ENCODE measurements at places on chromosomes 5 and 9.

DNA sequence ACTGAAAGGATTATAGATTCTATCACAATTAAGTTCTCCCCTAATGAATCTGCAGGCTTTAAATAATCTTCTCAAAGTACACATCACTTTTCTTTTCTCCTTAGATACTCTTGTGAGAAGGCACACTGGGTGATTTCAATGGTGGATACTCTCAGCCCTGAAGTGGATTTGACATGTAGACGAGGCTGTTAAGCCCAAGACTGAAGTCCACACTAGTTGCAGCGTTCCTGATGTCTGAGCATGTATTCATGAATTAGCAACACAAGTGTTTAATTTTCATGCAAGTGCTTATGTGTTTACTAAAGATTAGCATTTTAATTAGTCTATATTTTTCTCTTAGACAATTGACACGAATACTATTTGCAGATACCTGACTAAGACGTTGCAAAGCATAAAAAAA lies 218.9 kb downstream of the TMEM161B start:
- no peak for DNase-seq

DNA sequence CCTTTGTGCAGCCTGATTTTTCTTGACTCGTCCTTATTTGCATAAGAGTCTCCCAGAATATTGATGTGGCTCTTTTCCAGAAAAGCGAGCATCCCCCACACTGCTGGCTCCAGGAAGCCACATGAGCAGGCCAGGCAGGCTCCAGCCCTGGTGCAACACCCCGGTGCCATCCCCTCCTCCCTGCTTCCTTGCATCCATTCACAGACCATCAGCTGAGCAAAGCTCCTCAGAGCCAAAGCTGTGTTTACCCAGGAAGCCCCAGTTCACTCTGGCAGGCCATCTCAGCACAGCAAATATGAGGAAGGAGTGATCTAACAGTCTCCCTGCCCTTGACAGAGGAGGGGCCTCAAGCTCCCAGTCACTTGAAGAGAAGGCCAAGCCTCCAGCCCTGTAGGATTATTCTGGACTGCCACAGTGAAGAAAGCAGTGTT lies 34.4 kb downstream of the INSYN2B start:
- DNase-seq = peak; percentile 72

DNA sequence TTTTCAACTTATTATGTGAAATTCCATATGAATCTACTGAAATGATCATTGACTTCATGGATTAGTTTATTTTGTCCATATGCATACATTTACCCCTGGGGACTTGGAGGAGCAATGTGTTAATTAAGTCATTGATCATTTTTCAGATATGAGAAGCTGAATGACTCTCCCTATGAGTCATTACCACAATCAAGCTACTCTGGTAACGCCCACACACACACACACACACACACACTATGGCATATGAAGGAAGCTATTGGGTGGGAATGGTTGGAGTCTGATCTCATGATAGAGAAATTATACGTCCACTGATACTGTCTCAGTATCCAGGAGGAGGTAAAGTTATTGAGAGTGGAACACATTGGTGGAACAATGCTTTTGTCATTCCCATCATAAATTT lies 528.9 kb downstream of the AGTPBP1 start:
- DNase-seq = peak; percentile 60

DNA sequence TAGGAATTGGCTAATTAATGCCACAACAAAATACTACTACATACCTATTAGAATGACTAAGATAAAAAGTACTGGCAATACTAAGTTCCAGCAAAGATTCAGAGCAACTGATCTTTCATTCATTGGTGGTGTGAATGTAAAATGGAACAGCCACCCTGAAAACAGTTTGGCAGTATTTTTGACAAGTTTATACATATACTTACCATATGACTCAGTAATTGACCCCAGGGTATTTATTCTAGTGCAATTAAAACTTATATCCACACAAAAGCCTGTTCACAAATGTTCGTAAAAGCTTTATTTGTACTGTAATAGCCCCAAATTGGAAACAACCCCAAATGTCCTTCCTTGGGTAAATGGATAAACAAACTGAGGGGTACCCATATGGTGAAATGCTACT lies 270.8 kb upstream of the ACTBL2 start:
- DNase-seq = no peak

- DNase-seq = no peak
Observed at GRCh38 chr9:108708448-108708847, 147.3 kb downstream of the ACTL7B start.

- DNase-seq = no peak
Observed at GRCh38 chr5:103345461-103345860, 86.9 kb downstream of the MACIR start.

DNA sequence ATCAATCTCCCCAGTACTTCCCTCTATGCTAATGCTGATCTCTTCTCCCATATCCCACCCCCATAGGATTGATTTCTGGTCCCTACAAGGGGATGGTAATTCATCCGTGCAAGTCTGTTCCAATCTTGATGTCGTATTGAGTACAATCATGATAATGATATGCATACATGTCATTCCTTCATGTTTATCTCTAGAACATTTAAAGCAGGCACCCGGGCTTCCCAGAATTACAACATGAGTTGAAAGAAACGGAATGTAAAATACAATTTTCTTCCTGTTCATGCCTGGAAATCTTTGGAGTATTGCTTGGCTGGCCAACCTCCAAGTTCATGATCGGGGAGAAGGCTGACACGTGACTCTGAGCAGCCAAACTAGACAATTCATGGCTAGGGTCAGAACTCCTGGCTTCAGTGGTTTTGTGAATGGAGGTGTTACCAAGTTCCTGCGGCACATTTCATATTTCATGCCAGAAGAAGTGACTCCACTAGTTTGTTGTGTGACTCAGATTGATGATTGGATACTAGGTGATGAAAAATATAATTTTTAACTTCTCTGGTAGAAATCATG lies 66.6 kb downstream of the C9orf152 start:
- DNase-seq = peak; percentile 95

- DNase-seq = no peak
Observed at GRCh38 chr9:124006448-124007361, 4.9 kb upstream of the LHX2 start.

- DNase-seq = no peak
Observed at GRCh38 chr5:140004174-140004573, 38.9 kb downstream of the NRG2 start.

DNA sequence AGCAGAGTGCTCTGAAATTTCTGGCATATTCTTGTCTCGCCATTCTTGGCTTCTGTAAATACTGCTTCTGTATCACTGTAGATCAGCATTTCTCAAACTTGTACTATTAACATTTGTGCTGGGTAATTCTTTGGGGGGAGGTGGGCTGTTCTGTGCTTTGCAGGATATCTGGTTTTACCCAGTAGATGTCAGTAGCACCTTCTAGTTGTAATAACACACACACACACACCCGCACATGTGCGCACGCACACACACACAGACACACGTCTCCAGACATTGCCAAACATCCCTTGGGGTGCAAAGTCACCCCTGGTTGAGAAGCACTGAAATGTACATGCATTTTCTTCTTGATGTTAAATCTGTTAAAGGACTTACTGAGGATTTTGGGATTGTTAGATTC lies 304.1 kb downstream of the MAT2B start:
- DNase-seq = no peak

DNA sequence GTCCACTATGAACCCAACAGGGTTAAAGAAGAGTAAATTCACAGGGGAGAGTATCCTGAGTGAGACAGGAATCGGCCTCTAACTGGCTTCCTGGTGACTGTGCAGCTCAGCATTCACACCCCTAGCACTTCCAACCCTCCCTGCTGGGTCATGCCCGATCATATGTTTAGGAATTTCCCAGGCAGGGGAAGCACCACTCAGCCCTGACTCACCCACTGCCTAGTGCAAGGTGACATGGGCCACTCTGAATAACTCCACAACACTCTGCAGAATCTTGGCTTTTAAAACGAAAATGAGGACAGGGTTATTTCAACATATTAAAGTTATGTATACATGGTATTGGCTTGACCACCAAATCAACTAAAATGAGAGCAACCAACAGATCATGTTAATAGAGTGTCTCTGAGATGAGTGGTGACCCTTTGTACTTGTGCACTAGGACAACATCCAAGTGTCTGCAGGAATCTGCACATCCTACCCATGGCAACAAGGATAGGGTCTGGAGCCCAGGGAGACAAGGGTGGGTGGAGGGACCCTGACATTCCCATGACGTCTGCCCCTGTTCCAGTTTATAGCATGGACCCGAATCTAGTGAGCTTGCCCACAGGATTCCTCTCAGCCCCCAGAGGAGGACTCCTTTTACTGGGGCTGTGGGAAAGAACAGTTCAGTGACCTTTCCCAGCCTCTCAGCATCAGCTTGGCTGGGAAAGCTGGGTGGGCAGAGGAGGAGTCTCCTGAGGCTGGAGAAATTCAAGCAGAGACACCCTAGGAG lies 485.8 kb downstream of the SEMA5A start:
- DNase-seq = peak; percentile 96

DNA sequence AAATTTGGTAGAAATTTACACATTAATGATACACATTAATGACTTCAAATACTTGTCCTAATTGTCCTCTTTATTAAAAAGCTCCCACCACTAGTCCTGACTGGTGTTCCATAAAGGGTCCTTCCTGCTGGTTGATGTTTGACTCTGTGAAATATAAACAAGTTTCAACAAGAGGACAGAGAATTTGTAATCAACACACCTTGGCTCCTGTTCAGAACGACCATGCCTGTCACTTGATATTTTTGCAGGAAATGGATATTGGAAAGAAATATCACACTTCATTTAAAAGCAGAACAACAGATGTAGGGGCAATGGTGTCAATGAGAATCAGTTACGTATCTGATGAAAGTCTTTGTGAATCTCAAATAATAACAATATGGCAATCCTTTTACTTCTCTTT lies 211.7 kb downstream of the ENC1 start:
- DNase-seq = no peak

GRCh38 chr5:120091376-120091948 lies 372.6 kb upstream of the PRR16 start:
- DNase-seq = no peak

DNA sequence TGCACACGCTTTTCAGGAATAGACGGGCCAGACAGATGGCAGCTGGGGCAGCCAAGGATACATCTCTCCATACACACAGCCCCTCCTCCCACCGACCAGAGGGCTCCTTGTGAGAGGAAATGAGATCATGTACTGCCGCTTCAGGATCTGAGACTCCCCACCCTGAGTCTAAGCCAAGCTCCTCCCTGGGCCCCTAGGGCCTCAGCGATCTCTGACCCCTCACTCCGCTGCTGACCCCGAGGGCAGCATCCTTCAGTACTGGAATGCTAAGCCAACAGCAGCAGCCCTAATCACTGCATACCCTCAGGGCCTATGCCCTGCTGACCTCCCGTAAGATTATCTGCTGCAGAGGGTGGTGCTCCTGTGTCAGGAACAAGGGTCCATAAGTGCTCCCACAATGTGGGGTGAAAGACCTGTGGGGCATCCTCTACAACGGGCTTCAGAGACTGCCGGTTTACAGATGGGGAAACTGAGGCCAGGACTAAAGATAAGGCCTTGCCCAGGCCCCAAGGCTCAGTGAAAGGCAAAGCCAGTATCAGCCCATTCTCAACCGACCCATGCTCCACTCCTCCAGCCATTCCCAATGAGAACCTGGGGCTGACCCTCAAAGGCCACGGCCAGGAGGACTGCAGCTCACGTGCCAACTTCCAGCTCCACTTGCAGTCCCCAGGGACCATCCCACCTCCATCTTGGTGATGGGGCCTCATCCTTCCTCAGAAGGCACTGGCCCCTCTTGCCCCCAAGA lies 37.5 kb downstream of the BICD2 start:
- peak; percentile 34 for DNase-seq

- DNase-seq = no peak
Observed at GRCh38 chr5:57986761-57987341, 473.0 kb downstream of the PLK2 start.

GRCh38 chr5:169956756-169957155 lies 23.5 kb downstream of the INSYN2B start:
- DNase-seq = no peak

- peak; percentile 38 for DNase-seq
Observed at GRCh38 chr9:73441890-73442818, 290.5 kb downstream of the ANXA1 start.

DNA sequence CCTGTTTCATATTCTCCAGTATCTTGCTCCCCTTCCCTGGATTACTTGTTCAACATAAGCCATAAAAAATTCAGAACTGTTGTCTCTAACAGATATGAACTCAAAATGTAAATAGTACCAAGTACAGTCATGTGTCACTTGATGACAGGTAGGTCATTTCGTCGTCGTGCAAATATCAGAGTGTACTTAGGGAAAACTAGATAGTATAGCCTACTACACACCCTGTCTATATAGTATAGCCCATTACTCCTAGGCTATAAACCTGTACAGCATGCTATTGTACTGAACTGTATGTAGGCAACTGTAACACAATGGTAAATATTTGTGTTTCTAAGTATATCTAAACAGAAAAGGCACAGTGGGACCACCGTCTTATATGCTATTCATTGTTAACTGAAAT lies 39.1 kb downstream of the SMIM15 start:
- DNase-seq = no peak

GRCh38 chr5:177957241-177957640 lies 38.8 kb downstream of the PROP1 start:
- no peak for DNase-seq

- no peak for DNase-seq
Observed at GRCh38 chr5:6178846-6179532, 199.4 kb downstream of the MED10 start.

DNA sequence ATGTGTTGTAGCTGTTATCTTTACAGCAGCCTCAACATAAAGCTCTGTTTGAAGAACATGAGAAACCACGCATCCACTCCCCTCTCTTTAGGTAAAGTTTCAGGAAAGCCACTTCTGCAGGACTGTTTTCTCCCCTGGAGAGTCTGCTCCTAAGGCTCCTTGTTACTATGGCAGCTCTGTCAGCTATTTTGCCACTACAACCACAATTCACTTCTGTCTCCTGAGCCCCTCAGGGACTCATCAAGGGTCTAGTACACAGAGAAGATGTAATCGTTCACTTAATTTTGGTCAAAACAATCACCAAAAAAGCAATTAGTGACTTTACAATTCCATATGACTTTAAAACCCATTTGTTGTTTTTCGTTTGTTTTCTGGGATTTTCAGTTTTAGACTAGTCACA lies 157.7 kb downstream of the FBN2 start:
- DNase-seq = no peak

GRCh38 chr9:37486616-37487548 lies 1.1 kb downstream of the POLR1E start:
- peak; percentile 91 for DNase-seq

DNA sequence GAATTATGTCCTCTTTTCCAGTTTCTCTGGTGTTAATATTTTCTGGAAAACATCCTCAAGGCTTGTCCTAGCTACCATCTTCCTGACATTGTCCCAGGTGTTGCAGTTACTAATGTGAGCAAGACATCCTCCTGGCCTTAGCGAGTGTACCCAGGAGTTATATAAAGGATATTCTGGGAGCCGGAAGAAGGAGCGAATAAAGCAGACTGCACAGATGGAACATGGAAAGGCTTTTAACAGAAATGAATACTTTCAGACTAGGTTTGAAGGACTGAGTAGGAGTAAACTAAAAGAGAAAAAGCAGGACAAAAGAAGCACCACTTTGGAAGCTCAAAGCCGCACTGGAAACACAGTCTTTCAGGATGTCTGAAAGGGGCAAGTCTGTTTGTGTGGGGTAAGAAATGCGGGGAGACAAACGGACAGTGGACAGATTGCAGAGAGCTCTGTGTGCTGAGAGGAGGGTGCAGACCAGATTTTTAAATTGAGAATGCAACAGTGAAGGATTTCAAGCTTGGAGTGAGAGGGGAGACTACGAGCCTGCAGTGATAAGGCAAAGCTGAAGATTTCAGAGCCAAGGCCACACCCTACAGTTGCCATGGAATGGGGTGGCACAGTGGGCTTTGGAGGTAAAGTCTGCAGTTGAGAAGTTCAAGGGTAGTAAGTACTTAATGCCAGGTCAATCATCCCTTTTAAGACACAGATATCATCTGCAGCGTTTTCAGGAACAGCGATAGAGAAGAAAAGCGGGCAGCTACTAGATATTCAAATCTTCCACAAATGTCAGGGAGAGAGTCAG lies 94.1 kb upstream of the TAF11L2 start:
- DNase-seq = no peak

All from non-pigmented ciliary epithelial cell (primary cell).